ENCODE measurements at places on chromosomes 4 and X.
A peak's percentile ranks its signal among the peaks of the same experiment; 100 is the strongest.

- DNase-seq: no peak
These were observed 35.5 kb downstream of the TBC1D9 start for GRCh38 chr4:140720387-140721304.

DNA sequence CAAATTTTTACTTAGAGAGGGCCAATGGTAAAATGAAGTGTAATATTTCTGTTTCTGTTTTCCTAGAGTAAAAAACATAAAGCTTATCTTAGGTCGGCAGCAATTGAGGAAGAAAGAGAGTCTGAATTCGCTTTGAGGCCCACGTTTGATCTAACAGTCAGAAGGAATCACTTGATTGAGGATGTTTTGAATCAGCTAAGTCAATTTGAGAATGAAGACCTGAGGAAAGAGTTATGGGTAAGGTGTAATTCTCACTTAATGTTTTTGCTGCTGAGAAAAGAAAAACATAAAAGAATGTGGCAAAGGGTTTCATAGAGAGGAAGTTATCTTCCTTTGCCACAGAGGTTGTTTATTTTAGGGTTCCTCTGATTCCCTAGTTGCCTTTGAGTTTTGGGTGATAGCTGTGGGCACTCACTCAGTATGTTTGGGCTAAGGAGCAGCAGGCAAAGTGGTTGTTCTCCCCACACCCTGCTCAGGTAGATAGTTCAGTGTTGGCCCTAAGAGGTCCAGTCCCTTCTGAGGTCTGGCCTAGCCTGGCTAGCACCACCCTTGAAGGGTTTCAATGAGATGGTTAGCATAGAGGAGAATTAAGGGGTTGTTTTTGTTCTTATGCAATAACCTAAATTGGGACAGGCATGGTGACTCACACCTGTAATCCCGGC lies 32.3 kb downstream of the HERC5 start:
- DNase-seq: no peak

DNA sequence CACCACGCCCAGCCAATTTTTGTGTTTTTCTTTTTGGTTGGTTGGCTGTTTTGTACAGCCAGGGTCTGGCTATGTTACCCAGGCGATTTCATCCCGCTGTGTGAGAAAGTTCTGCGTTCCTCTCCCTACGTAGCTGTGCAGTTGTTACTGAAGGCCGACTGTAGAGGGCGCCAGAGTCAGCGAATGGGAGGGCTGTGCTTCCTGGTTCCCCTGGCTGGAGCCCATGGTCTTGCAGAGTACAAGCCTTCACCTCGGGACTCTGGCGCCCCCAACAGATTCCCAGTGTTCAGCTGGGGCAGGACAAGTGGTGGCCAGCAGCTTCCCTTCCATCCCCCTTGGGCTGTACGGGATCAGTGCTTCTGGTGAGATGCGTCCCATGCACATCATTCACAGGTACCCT lies 5.6 kb upstream of the CT45A1 start:
- no peak for DNase-seq

DNA sequence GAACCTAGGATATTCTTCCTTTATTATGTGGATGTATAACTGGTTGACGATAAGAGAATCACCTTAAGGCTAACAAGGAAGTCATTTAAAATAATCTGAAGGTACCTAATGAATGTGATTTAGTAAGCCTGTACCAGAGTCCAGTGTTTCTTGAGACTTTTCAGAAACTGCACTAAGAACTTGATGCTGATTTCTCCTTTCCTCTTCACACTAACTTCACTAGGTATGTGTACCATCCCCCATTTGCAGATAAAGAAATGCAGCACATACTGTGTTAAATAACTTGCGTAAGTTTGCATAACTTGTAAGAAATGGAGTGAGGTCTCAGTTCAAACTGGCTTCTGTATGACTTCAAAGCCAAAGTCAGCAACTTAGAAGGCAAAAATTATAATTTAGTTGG lies 63.3 kb downstream of the ELOVL6 start:
- DNase-seq: no peak

DNA sequence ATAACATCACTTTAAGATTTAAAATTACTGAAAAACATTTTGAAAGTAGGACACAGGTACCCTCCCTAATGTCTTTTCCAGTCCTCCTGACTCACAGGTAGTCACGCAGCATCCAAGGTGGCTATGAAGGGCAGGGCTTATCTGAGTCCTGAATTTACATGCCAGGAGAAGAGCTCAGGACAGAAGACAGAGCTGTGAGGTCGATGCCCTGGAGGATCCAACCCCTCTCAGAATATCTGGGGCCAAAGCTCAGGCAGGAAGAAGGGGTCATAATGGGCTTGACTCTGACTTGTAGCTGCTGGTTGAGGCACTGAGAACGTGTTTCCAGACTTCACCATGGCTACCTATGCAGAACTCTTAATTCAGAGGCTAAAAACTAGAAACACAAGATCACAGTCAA lies 177.5 kb downstream of the AASDH start:
- DNase-seq: no peak

DNA sequence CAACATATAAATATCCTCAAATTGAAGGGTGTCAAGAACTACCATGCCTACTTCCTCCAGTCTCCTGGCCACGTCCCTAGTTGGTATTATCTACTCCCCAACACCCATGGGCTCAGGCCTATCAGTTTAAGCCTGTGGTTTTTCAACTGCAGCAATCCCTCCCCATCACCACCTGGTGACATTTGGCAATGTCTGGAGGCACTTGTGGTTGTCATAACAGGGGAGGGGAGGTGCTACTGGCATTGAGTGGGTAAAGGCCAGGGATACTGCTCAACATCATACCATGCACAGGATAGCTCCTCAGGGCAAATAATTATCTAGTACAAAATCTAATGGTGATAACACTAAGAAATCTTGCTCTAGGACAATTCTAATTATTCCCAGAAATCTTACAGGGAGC lies 95.3 kb downstream of the COMMD8 start:
- DNase-seq: no peak

GRCh38 chrX:24081661-24082154 lies 27.0 kb downstream of the EIF2S3 start:
- peak; percentile 24 for DNase-seq

DNA sequence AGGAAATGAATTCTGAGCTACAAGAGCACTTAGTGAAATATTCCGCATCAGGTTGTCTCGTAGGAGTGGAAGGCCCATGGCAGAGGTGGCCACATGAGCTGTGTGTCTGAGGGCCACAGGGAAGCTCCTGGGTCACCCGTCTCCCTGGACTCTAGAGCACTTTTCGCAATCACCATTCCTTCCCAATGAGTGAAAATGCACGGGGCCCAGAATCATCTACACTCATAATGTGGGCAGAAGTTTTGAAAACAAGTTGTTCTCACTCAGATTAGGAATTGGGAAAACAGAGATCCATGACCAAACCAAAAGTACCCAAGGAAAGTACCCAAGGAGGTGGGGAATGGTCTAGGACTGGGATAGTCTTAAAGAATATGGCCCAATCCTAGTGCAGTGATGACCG lies 94.4 kb downstream of the SCD5 start:
- DNase-seq: no peak

DNA sequence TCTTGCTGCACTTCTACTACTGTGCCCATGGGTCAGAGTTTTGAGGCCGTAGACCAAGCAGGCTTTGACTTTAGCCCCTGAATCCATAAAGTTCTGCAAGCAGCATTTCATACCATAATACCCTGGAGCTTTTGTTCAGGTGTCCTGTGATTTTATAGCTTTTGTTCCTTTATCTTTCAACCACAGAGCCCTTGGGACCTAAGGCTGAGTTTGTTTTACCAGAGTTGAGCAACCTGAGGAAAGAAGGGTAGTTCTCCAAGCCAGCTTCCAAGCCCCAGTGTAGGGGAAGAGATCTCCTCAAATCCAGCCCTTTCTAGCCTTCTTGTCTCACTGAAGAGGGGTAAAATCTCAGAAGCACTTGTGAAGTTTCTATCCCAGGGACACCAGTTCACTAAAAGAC lies 35.1 kb downstream of the MAGED2 start:
- no peak for DNase-seq

GRCh38 chrX:42680666-42681065 lies 97.3 kb downstream of the PPP1R2C start:
- DNase-seq: no peak

- no peak for DNase-seq
These were observed 23.2 kb downstream of the NKX1-1 start for GRCh38 chr4:1382776-1383727.

GRCh38 chr4:7557456-7557855 lies 122.7 kb upstream of the PSAPL1 start:
- DNase-seq: no peak

DNA sequence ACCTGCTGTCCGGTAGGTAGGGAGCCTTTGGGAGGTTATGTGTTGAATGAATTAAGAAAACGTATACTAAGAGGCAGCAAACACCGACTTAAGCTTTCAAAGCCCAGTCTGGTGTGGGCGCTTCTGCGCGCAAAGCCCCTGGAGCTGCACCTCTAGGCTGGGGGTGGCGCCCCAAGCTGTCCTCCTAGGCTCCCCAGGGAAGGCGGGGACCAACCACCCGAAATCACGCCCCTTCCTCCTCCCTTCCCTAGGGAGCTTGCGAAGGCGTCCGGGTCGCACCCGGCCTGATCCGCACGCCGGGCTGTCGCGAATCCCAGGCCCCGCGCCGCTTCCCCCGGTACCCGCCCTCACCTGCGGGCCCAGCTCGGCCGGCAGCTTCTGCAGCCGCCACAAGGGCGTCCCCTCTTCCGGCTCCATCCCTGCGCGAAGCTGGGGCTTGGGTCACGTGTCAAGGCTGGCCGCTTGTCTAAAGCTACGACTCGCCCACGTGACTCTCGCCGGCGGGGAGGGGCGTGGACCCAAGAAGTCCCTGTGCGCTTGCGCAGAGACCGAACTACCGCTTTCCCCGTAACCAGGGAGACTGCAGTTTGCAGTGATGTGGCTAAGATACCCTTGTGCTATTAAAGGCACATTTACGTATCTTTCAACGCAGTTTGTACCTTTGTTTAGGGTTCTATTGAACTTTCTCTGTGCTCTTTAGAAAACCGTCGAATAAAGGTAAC lies at the start of gene COMMD8:
Gene COMMD8 (minus strand): TSS at position 468 of the 722 bp plus-strand sequence. CDS start 51 bp downstream, at position 417.
- DNase-seq: peak; percentile 94

DNA sequence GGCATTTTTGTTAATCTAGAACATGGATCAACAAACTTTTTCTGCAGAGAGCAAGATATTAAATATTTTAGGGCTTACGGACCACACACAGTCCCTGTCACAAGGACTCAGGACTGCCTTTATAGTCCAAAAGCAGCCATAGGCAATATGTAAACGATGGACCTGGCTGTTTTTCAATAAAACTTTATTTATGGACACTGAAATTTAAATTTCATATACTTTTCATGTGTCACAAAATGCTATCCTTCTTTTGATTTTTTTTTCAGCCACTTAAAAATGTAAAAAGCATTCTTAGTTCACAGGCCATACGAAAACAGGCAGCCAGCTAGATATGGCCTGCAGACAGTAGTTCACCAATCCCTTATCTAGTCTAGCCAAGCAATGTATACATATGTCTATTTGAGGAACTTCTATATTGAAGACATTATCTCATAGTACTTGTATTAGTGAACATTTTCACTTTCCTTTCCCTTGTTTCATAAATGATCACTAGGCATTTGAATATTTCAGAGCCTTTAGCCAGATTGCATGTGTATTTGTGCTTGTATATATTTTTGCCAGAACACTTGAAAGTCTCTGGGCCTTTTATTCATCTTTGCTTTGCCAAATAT lies 350.9 kb downstream of the RPA4 start:
- DNase-seq: no peak

GRCh38 chr4:53592122-53592521 lies 836 bp upstream of the LNX1 start:
- no peak for DNase-seq

DNA sequence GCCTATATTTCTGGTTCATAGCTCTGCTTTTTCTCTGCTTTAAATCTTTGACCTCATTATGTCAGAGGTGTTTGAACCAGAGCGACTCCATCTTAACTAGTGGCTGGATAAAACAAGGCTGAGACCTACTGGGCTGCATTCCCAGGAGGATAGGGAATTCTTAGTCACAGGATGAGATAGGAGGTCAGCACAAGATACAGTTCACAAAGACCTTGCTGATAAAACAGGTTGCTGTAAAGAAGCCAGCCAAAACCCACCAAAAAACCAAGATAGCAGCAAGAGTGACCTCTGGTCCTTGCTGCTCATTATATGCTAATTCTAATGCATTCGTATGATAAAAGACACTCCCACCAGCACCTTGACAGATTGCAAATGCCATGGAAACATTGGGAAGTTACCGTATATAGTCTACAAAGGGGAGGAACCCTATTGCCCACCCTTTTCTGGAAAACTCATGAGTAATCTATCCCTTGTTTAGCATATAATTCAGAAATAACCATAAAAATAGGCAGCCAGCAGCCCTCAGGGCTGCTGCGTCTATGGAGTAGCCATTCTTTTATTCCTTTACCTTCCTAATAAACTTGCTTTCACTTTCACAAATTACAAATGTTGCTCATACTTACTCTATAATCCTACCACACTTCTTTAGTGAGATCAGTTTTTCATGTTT lies 193.9 kb downstream of the NAF1 start:
- no peak for DNase-seq

DNA sequence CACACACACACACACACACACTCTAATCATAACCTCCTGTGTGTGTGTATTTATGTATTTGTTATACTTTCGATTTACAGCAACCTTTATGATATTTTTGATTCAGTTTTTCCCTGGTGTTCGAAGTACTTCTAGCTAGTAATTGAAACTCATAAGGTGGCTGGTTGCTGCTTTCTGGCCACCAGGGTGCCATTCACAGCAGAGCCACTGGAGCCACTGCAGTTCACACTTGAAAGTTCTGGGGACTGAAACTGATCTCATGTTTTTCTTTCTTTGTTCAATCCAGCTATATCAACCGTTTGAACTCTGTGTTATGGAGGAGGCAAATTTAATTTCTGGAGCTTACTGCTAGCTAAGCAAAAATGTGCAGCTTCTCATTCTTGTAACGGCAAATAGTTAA lies 419.4 kb downstream of the ADGRL3 start:
- no peak for DNase-seq

GRCh38 chr4:16843831-16844508 lies 54.5 kb downstream of the LDB2 start:
- DNase-seq: no peak

DNA sequence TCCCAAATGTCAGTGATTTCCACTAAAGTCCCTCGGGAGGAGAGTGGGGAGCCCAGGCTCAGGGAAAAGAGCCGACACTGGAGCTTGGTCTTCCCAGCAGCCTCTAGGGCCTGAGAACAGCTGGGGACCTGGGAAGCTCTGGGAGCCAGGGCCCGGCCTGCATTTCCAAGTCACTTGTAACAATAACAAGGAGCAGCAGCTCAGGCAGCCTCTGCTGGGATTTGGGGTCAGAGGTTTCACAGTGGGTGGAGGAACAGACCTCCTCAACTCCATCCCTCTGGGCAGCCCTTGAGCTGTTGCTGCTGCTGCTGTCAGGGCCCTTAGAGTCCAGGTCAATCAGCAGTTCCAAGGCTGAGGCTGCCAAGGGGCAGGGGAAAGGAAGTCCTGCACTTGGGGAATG lies 11.1 kb downstream of the STARD8 start:
- DNase-seq: no peak

- DNase-seq: no peak
These were observed 5.3 kb upstream of the VMA21 start for GRCh38 chrX:151391722-151392121.

GRCh38 chrX:134202561-134202960 lies 34.4 kb upstream of the CCDC160 start:
- DNase-seq: no peak

GRCh38 chr4:78136109-78137081 lies 79.3 kb downstream of the FRAS1 start:
- no peak for DNase-seq

Measured in activated T-helper 1 cell treated with anti-CD3 and anti-CD28 coated beads, Interleukin-2, amount 50 U/mL, for 16 hours (primary cell).